Fibroblast of lung (primary cell): ENCODE measurements at places on chromosomes 3 and 15.

DNA sequence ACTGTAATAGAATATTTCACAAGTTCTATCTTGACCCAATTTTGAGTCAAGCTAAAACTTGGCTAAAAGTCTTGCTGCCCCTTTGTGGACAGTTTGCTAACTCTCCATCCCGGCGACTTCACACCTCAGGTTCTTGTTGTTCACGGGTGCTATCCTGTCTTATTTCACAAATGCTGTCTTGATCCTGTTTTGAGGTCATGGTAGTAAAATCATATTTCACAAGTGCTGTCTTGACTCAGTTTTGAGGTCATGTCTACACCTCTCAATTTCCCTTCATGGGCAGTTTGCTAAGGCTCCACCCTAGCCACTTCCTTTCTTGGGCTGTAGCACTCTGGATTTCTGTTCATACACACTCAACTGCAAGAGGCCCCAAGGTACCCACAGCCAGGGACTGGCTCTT, 45.0 kb upstream of the GK5 start:
- DNase-seq, result no peak

DNA sequence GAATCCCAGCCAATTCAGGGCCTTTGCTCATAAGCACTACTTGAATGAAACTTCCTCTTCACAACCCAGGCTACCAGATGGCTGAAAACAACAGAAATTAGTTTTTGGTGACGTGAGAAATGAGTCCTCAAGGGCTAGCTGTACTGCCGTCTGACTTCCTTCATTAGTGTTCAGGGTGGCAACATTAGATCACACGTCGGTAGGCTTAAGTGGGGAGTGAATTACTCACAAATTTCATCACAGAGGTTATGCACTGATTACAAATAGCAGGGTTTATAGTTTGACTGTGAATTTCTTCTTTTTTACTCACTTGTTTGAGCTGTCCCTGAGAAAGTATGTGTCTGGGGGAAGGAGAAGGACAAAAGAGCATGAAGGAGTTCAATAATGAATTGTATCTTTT, 397.2 kb downstream of the GAP43 start:
- peak; percentile 71 for DNase-seq

DNA sequence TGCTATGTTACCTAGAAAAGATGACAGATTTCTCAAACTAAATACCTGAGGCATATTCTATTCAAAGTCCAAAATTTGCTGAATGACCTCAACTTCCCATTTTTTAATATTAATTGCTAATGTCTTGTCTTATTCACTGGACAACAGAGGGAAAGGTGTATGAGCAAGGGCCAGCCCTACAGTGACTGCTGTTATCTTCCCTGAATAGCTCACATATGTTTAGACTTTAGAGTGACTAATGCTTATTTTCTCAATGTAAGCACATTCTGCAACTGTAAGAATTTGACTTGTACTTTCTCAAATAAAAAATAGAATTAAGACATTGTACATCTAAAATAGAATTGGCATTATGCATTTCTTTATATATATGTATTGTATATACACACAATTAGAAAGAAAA, 26.5 kb upstream of the AADACL2 start:
- peak; percentile 10 for DNase-seq

DNA sequence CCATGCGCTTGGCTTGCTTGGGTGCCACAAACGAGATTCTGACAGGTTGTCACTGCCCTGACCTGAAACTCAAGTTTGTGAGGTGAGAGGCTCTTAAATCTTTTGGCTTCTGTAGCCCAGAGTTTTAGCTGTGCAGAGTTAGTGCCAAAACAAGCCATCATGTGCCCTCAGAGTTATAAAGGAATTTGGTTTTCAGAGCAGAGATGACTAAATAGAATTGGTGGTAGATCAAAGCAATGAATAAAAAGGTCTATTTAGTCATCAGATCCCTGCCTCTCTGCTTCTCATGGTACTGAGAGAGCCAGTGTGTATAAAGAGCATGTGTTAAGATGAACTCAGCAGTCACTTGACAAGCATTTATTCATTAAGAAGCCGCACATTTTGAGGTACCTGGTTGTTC, 207.5 kb upstream of the DPH6 start:
- DNase-seq, result peak; percentile 90

DNA sequence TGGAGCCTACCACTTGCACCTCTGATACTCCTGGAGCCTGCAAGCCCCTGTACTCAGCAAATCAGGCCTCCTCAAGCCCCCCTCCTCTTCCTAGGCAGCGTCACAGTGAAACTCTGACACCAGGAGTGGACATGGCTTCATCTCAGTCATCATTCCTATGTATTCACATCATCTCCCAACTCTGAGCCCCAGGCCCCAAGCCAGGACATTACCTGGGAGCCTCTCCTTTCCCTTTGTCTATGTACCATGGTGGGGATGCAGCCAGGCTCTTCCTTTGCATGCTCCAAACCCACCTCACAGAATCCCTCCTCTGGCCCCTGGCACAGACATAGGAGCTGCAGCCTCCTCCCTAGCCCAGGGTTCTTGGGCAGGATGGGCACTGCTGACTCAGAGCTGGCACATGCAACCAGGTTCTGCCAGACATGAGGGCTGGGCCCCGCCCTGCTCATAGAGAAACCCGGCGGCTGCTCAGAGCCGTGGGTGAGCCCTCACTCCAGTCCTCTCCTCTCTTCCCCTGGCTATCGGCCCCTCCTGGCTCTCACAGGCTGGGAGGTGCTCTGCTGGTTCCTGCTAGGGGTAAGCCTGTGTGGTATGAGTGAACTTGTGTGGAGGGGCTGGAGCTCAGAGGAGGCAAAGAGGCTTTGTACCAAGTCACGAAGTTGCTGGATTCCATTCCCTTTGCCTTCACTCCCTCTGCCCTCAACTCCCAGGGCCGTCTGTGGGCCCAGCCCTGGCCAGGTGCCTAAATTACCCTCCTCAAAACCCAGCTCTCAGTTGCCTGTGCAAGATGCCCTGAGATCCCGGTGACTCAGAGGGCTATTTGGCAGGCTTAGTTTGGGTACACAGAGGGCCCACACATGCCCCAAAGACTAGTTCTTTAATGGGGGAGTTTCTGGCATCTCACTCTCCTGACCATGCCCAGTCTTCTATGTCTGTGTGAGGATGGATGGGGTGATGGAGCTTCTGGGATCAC, 1.9 kb upstream of the PLCD1 start:
- DNase-seq, result peak; percentile 38
